Psoas muscle (tissue), 8 donors: ENCODE measurements at places on chromosomes 3 and 15. TPM values are rescaled to one million over a fixed set of nuclear protein-coding genes. Genes with fewer than 3 reads are reported as not detected.

GRCh38 chr3:175605851-175606250, 746.7 kb downstream of the NAALADL2 start:
- no peak for DNase-seq

- no peak for DNase-seq
These were observed 38.7 kb upstream of the ROBO2 start for GRCh38 chr3:77001062-77001701.

DNA sequence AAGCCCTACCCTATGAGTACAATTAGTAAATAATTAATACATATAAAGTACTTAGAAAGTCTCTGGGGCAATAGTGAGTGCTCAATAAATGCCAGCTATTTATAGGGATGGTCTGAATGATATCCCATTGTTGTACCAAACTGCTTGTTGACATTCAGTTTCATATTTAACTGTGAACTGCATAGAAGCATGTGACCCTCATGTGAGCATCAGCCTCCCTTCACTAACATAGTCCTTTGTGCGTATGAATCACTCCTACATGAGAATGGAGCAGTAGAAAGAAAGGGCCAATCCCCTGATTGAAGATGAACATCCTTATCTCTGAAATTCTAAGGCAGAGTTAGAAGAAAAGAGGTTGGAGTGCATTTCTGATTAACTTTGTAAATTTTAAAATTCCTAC, 68.7 kb upstream of the ATP10A start:
- DNase-seq, result no peak

GRCh38 chr3:6644070-6644929, 216.6 kb upstream of the GRM7 start:
- no peak for DNase-seq

- DNase-seq, result no peak
These were observed 16.9 kb upstream of the ALCAM start for GRCh38 chr3:105349684-105350387.

DNA sequence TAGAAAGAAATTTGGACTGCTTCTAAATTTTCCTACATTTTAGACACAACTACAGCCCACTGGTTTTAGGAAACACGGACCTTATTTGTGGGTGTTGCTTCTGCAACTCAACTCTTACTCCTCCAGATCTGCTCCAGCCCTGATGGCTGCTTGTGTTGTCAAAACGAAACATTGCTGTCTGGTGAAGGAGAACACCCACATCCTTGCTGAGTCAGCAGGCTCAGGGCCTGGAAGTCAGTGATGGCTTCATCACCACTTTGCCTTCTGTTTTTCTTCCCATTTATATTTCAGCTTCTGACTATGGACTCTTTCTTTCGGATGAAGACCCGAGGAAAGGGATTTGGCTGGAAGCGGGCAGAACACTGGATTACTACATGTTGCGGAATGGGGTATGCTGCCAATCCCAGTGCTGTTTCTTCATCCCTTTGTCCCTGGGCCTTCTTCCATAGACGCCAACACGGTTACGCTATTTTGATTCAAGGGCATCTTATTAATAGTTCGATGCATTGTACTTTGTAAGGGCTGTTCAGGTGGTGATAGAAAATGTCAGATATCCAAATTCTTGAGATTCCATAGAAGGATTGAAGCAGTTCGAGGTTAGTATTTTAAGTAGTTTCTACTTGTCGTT, 392.6 kb upstream of the TPM1 start:
- DNase-seq, result no peak

- no peak for DNase-seq
These were observed 31.9 kb upstream of the ACVR2B start for GRCh38 chr3:38421679-38422336.

- DNase-seq, result no peak
These were observed 117.9 kb downstream of the TLE3 start for GRCh38 chr15:69979783-69980182.

DNA sequence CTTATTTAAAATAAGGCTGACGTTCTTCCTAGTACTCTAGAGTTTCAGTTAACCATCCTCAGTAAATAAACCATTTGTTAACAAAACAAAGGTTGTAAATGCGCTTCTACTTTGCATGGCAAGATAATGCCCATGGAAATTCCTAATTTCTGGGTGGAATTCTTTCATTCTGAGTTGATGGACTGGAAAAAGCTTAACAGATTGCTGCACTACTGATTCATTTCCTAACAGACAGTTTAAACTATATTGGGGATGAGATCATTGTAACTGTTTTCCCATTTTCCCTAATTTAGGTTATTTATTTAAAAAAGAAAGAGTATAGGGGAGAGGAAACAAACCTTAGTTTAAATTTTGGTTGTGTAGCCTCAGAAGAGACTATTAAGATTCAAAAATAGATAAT, 342.2 kb downstream of the NLGN1 start:
- DNase-seq, result no peak

DNA sequence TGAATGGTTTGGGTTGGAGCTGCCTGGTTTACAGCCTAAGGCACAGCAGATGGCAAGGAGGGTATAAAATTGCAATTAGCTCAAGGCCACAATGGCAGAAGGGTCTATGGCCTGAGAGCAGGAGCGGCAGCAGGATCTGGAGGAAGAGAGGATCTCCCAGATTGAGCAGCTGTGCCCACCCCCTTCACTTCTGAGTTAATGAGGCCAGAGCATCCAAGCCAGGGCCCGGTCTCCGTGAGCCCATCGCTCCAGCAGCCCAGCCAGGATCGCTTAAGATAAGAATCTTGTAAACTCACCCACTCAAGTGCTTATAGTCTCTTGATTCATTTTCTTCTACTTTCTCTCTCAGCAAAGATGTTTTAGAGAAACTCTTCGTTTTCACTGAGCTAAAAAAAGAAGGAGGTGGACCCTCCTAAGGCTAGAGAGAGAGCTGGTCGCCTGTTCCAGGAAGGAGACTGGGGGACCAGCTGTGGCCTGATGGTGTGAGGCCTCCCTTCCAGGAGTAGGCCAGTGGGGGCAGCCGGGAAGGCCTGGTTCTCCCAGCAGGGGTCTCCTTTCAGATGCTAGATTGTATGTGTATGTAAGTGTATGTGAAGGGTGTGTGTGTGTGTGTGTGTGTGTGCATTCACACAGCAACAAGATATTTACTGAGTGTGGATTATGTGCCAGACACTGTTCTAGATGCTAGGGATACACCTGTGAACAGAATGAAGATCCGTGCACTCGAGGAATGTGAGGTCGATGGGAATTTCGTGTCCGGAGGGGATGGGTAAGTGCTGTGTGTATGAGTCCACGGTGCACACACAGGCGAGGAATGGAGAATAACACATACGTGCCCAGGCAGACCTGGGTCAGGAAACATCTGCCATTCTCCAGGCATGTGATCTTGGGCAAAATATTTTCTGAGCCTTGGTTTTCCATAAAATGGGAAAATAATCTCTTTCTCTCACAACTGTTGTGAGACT, 18.6 kb downstream of the MAGEF1 start:
- DNase-seq, result no peak

DNA sequence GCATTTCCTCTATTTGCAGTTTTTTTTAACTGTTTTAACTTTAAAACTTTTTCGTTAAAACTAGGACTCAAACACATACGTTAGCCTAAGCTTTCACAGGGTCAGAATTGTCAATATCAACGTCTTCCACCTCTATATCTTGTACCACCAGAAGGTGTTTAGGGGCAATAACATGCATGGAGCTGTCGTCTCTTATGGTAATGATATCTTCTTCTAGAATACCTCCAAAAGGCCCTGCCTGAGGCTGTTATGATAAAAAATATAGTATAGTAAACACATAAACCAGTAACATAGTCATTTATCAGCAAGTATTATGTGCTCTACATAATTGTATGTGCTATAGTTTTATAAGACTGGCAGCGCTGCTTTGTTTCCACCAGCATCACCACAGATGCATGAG, 76.3 kb upstream of the MLF1 start:
- no peak for DNase-seq

DNA sequence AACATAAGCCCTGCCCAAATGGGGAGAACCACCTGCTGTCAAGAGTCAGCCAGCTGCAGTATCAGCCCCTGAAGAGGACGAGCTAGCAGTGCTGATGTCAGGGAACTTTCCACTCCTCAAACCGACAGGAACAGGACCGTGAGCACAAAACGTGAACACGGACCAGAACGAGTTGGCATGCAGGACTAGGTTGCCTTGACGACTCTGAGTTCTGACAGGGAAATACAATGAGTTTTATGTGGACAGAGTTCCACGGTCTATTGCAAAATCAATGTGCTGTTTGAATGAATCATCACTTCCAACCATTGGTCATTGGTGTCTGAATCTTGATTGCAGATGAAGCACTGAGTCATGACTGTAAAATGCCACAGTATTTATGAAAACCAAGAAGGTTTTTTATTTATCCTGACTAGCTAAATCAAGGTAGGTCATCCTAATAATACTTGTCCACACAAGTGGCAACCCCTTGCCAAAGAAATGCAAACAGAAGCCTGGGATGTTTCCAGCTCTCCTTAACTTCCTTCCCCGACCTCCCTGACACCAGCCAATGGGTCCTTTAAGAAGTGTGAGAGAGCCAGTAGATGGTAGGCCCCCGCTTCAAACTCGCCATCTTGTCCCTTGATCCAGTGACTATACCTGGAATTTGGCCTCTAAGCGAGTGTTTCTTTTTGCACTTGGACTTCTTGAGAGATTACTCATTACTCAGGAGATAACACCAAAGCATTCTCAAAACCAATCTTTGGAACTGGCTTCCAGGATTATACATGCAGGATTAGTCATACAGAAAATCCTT, 119.6 kb downstream of the ASB7 start:
- DNase-seq, result peak; percentile 83

GRCh38 chr15:76575679-76576078, 239.1 kb downstream of the ISL2 start:
- no peak for DNase-seq

GRCh38 chr3:27632431-27633223, 89.5 kb downstream of the EOMES start:
- DNase-seq, result peak; percentile 48

DNA sequence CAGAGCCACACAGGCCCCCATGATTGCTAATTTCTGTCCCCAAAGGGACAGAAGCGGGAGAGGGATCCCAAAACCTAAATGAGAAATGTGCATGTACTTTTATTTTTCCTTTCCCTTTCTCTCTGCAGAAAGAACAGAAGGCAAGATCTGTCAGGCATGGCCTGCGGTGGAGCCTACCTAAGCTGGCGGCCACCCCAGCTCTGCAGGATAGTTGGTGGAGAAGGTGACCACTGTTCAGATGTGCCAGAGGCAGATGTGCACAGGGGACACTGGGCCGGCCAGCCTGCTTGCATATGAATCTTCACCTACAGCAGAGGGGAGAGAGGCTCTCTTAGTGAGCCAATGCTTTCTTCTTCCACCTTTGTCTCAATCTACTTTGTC, 2.1 kb upstream of the AMOTL2 start:
- DNase-seq, result no peak

GRCh38 chr3:18533039-18533438, 107.9 kb upstream of the SATB1 start:
- DNase-seq, result no peak

GRCh38 chr3:49511639-49512038, 41.6 kb downstream of the DAG1 start:
- no peak for DNase-seq

GRCh38 chr15:63041974-63042876, at the start of gene TPM1:
TPM1 (plus strand) TSS chr15:63042747; CDS start chr15:63042830, 83 bp downstream.
- peak; percentile 92 for DNase-seq

GRCh38 chr15:79329171-79329611, 18.3 kb downstream of the TMED3 start:
- no peak for DNase-seq

GRCh38 chr3:72284471-72284870, 499.5 kb upstream of the PROK2 start:
- no peak for DNase-seq

DNA sequence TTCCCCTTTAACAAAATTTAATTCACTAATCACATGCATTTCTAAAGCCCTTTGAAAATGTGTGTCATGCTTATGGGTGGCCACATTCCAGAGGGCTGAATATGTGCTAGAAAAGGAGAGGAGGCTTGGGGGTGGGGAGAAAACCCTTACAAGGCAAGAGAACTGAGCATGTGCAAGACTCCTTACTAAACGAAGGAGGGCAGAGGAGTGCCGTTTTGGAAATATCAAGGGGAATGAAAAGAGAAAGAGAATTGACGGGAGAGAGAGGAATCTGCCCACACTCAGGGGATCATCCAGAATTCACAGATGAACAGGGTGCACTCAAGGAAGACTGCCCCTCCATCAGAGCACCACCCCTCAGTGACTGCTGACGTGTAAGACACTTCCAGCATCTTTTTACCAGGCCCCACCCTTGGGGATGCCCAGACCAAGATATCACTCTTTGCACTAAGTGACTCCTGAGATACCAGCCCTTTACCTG, 37.9 kb upstream of the TSC22D2 start:
- peak; percentile 18 for DNase-seq

GRCh38 chr3:25338158-25338725, 89.8 kb upstream of the RARB start:
- no peak for DNase-seq

- no peak for DNase-seq
These were observed 109.4 kb upstream of the TSPAN3 start for GRCh38 chr15:77180270-77180669.

- DNase-seq, result no peak
These were observed 49.7 kb upstream of the GOLGA6B start for GRCh38 chr15:72604794-72605193.

DNA sequence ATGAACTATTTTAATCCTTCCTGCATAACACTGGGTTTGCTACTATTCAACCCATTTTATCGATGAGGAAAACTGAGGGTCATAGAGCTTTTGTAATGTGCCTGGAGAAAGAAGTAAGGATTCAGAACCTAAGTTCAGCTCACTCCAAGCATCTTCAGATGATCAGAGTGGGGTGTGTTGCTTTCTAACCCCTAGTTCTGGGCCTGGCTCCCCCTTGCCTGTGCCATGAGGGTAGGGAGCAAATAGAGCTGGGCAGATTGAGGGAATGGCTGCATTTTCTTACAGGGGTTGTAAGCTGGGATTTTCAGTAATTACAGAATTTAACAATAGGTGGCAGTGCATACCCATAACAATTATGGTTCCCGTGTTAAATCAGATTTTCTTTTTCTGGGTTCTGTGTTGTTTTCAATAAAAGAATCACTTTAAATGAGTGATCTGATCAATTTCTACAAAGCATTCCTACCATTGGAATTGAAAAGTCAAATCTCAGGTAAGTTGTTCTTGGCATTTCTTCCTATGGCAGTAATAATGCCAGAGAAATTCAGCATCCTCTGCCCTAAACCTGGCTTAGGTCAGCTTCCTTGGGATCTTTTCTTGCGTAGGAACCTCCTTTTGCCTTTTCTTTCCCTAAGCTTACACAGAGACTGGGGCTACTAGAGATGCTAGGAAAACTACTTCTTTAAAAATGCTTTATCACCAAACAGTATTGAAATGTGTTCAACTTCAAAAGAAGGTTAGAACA, 103.8 kb upstream of the IL12A start:
- no peak for DNase-seq

- DNase-seq, result peak; percentile 17
These were observed 23.5 kb upstream of the TSC22D2 start for GRCh38 chr3:150384296-150385212.

GRCh38 chr3:69755795-69756194, 16.5 kb downstream of the MITF start:
- DNase-seq, result no peak

- no peak for DNase-seq
These were observed 312.3 kb upstream of the STT3B start for GRCh38 chr3:31220431-31220830.

GRCh38 chr3:171377859-171378258, 82.3 kb downstream of the TNIK start:
- no peak for DNase-seq

Gene GNAI2
- 72.9 TPM for total RNA-seq

Gene HACD3
- total RNA-seq, result 6.5 TPM

Gene CCDC13
- total RNA-seq, result 0.64 TPM

Gene ASB14
- 0.76 TPM for total RNA-seq

Gene TGM4
- total RNA-seq, result not detected

Gene HYAL3
- total RNA-seq, result 0.28 TPM

Gene PLSCR2
- total RNA-seq, result not detected

Gene DAPK2
- total RNA-seq, result 59.0 TPM

Gene SI
- total RNA-seq, result not detected

Gene PAQR5
- total RNA-seq, result 0.22 TPM
